ENCODE measurements at places on chromosomes 2 and 18.

- no peak for DNase-seq
Measured at GRCh38 chr2:55345064-55345463, 74.6 kb downstream of the CCDC88A start.

DNA sequence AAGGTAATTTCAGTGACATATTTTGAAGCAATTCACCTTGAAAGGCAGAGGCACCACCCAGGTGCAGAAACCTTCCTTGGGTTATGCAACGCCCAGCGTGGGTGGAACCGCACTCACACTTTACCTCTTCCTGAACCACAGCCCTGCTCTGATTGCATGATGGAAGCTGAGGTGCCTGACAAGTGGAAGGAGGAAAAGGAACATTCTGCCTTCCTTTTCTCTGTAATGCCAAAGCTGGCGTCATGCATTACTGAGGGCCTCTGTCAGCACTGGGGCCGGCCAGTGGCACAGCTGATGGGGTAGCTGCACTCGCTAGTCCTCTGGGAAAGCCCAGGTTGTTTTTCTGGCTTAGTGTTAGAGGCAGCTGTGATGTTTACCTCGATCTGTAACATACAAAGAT is 266.5 kb downstream of the NEDD4L start:
- DNase-seq = no peak

GRCh38 chr2:239068411-239068810 is 220.5 kb downstream of the TWIST2 start:
- no peak for DNase-seq

- DNase-seq = no peak
Measured at GRCh38 chr2:180763263-180763989, 217.0 kb upstream of the UBE2E3 start.

GRCh38 chr18:45782662-45783061 is 42.8 kb upstream of the SIGLEC15 start:
- no peak for DNase-seq

GRCh38 chr2:167293172-167293781 is 405.0 kb downstream of the XIRP2 start:
- no peak for DNase-seq

GRCh38 chr2:26709323-26710110 is 17.0 kb downstream of the KCNK3 start:
- no peak for DNase-seq

- no peak for DNase-seq
Measured at GRCh38 chr18:45201029-45201428, 414.2 kb upstream of the SLC14A2 start.

- DNase-seq = no peak
Measured at GRCh38 chr18:35777039-35777438, 195.4 kb upstream of the RMP24 start.

All from stimulated activated CD4-positive, alpha-beta T cell treated with anti-CD3 and anti-CD28 coated beads, Interleukin-15, amount 100 ng/mL, for 48 hours (primary cell).